ENCODE measurements at places on chromosomes 12 and 14.

DNA sequence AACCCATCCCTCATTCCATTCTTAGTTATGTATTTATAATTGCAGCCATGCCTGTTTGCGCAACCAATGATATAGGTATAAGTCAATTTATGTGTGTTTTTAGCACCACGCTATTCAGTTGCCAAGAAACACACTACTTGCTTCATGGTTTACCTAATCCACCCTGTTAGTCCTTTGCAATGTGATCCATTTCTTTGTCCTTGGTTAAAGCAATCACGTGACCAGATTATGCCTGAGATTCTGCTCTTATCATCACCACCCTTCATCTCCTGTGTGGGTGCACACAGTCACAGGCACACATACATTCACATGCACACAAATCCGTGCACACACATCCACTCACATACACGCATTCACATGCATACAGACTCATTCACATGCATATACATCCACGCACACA lies 52.3 kb upstream of the KCNA5 start:
- no peak for DNase-seq

- DNase-seq = no peak
Measured at GRCh38 chr12:109173443-109174240, 57.3 kb downstream of the ACACB start.

DNA sequence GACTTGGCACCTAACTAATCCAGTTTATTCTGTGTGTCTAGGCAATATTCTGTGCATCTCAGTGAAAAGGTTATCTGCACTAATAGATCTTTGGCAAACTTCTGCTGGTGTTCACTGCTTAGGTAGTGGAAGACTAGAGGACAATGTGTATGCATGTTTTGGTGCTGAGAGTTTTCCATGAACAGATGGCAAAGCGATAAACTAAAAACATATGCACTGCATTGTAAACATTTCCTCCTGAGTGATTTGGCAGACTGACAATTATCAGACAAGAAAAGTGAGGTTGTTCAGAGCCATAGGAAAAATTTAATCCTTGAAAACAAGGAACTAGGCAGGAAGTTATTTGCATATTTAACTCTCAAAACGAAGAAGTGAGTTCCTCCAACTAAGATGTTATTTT lies 400.4 kb downstream of the ATP23 start:
- DNase-seq = no peak

GRCh38 chr12:45833401-45833800 lies 103.9 kb downstream of the ARID2 start:
- DNase-seq = no peak

GRCh38 chr12:4412465-4412864 lies 33.0 kb upstream of the FGF23 start:
- no peak for DNase-seq

DNA sequence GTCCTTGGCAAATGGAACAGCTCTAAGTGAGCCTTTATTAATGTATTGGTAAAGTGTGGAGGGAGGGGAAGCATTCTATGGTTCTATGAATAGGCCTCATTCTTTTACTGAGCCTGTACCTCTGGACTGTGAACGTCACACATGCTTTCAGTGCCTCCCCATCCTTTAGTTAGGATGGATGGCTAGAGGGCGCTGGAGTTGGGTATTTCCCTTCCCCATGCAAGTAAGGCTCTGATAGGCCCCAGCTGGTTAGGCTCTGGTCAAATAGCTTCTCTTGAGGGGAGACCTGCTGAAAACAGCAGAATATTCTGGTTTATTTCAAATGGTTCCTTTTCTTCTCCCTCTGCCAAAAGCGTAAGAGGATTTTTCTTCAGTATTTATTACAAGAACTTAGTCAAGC lies 860.9 kb upstream of the MDGA2 start:
- peak; percentile 2 for DNase-seq

DNA sequence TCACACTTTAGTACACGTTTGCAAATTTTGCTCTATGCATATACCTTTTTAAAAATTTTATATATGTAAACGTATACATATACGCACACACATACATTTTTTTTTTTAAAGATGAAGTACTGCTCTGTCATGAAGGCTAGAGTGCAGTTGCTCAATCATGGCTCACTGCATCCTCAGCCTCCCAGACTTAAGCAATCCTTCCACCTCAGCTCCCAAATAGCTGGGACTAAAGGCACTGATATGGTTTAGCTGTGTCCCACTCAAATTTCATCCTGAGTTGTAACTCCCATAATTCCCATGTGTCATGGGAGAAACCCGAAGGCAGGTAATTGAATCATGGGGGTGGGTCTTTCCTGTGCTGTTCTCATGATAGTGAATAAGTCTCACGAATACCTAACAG lies 220.8 kb upstream of the CAND1 start:
- no peak for DNase-seq

GRCh38 chr12:5648692-5649359 lies 216.9 kb downstream of the NTF3 start:
- peak; percentile 38 for DNase-seq

DNA sequence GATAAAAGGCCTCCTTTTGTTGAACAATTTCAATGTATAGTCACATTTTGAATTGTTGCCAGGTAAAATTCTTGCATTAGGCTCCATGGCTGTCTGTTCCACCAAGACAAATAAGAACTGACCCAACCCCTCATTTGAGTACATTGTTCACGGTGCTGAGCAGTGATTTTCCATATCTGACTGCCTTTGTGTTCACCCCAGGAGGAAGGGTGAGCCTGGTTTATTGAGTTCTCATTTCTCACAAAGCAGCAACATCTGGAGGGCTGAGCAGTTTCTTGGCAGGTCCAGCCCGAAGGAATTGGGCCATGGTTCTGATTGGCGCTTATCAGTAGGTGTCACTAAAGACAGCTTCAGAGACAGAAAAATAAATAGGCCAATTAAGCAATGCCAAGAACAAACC lies 149.1 kb downstream of the BMP4 start:
- DNase-seq = no peak

GRCh38 chr14:51041883-51042282 lies 53.0 kb downstream of the TRIM9 start:
- no peak for DNase-seq

- DNase-seq = no peak
Measured at GRCh38 chr12:132848521-132848920, 19.9 kb upstream of the GOLGA3 start.

- no peak for DNase-seq
Measured at GRCh38 chr12:93918262-93918661, 230.1 kb upstream of the PLXNC1 start.

GRCh38 chr14:41521891-41522290 lies 84.8 kb upstream of the LRFN5 start:
- DNase-seq = no peak

DNA sequence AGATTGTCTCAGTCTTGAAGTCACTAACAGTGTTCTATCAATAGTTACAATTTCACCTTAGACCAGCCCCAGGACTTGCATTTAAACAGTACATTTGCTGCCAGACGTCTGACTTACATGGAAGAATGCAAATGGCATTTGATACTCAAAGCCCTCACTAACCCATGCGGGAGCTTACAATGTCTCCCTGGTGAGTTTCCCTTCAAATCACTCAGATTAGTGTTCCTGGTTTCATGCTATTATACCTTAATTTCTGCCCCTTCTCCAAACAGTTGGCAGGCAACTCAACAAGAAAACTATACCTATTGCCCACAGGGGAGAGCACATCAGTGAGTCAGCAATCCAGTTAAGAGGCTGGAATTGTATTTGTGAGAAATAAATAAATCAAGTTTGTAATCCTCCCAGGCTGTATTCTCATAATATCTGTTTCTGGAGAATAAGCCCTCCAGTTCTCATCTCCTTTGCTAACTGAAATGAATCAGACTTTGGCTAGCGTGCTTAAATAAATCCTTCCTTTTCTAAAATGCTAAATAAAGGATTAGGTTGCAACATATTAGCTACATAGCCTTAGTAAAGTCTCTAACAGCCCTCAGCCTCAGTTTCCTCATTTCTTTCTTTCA lies 23.7 kb downstream of the GSTZ1 start:
- DNase-seq = no peak

GRCh38 chr12:591167-592023 lies 71.8 kb downstream of the NINJ2 start:
- peak; percentile 97 for DNase-seq

- DNase-seq = no peak
Measured at GRCh38 chr12:5371631-5372030, 60.3 kb upstream of the NTF3 start.

- DNase-seq = no peak
Measured at GRCh38 chr12:63869656-63870055, 25.2 kb downstream of the SRGAP1 start.

- no peak for DNase-seq
Measured at GRCh38 chr12:39402922-39403321, 40.0 kb downstream of the KIF21A start.

DNA sequence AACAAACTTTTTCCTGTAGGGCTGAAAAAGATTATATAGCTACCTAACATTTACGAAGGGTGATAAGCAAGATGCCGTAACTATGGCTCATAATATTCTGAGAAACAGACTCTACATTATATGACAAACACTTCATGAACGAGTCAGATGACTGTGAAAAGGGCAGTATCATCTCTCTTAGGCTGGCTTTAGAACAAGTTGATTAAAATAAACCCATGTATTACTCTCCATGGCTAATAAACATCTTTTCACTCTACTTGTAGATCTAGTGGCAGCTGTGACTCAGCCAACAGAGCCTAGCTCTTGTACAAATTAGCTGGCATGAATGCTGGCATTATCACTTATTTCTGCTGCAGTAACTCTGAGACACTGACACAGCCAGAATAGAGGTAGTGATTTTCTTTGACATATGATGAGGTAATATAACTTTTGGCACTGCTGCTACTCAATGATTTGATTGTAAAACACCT lies 47.1 kb downstream of the SLC2A13 start:
- no peak for DNase-seq

GRCh38 chr14:53790731-53791500 lies 165.7 kb downstream of the BMP4 start:
- DNase-seq = no peak

- DNase-seq = no peak
Measured at GRCh38 chr12:68264857-68265256, 11.5 kb upstream of the IL22 start.

- DNase-seq = peak; percentile 15
Measured at GRCh38 chr14:96592591-96593386, 90.6 kb downstream of the PAPOLA start.

GRCh38 chr12:44835641-44836379 lies 40.3 kb downstream of the NELL2 start:
- DNase-seq = no peak

DNA sequence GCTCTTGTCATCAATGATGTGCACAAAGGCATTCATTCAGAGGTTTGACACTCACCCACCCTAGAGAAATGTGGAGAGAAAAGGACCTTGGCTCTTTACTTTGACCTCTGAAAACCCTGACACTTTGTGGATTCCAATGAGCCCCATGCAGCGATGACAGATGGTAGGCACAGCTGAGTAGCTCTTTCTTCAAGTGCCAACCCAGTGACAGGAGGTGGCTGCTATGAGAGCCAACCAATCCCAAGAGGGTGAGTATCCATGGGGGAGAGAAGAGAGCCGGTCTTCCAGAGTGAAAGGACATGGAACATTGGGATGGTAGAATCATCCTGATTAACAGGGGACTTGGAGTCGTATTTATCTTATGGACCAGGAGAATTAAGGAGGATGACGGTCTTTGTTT lies 17.8 kb downstream of the SLC8A3 start:
- DNase-seq = no peak

GRCh38 chr12:22900401-22900800 lies 275.4 kb downstream of the ETNK1 start:
- no peak for DNase-seq

GRCh38 chr14:57692671-57693070 lies 173.2 kb downstream of the SLC35F4 start:
- DNase-seq = peak; percentile 48

- no peak for DNase-seq
Measured at GRCh38 chr14:99382781-99383471, 97.7 kb downstream of the SETD3 start.

GRCh38 chr12:6584293-6584692 lies 16.2 kb upstream of the NOP2 start:
- no peak for DNase-seq

DNA sequence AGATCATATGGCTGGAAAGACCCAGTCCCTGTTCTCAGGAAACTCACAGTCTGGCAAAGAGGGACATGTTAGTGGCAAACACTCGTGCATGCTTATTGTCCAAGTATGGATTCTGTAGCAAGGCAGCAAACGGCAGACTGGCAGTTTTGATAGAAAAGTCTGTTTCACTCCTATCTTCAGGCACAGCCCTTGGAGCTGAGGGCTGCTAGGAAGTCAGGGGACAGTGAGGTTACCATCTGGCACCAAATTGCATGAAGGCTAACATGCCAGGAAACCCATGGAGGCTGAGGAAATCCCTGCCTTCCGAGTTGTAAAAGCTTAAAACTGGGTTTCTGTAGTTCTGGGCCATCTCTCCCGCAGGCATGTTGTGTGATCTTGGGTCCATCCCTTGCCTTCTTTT lies 32.9 kb downstream of the CALM1 start:
- DNase-seq = no peak

GRCh38 chr12:70557583-70558191 lies 79.5 kb downstream of the PTPRB start:
- no peak for DNase-seq

DNA sequence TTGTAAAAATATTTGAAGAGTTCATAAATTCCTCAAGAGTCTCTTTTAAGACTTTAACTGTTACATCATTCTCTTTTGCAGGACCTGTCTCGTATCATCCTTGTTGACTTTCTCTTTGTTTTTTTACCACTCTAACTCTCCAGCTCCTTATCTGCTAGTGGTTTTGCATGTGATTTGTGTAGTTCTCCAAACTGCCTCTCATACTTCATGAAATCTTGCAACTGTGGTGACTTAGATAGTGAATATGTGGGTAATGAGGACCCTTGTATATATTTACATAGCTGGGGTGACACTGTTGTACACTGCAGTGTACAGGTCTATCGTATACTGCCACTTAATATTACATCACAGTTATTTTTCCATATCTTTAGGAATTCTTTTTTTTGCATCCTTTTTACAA lies 40.2 kb upstream of the EMP1 start:
- peak; percentile 90 for DNase-seq

- DNase-seq = no peak
Measured at GRCh38 chr12:5244513-5244972, 187.4 kb upstream of the NTF3 start.

- DNase-seq = no peak
Measured at GRCh38 chr12:131038961-131039950, 85.5 kb downstream of the ADGRD1 start.

- no peak for DNase-seq
Measured at GRCh38 chr14:34181338-34181737, 230.5 kb upstream of the EGLN3 start.

- DNase-seq = no peak
Measured at GRCh38 chr12:65518771-65519170, 240.3 kb downstream of the MSRB3 start.

DNA sequence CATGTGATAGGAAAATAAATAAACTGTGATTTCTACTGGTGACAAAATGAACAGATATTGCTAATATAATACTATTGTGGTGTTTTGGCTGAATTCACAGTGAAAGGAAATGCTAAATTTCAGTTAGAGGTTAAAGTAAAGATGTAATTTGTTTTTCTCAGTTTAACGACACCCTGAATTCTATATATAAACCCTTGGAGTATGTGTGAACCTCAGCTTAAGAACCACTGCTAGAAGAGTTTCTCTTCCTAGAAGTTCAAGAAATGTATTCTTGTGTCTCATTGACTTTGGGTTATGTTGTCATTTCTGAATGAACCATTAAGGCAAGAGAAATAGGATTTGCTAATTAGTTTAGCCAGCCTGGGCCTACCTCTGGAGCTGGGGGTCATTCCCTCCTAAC lies 8.2 kb downstream of the FBXO34 start:
- DNase-seq = no peak

GRCh38 chr14:34970665-34971064 lies 12.1 kb upstream of the SRP54 start:
- no peak for DNase-seq

GRCh38 chr12:106098691-106099200 lies 40.0 kb downstream of the NUAK1 start:
- no peak for DNase-seq
